ENCODE measurements at places on chromosomes 11 and 22.

DNA sequence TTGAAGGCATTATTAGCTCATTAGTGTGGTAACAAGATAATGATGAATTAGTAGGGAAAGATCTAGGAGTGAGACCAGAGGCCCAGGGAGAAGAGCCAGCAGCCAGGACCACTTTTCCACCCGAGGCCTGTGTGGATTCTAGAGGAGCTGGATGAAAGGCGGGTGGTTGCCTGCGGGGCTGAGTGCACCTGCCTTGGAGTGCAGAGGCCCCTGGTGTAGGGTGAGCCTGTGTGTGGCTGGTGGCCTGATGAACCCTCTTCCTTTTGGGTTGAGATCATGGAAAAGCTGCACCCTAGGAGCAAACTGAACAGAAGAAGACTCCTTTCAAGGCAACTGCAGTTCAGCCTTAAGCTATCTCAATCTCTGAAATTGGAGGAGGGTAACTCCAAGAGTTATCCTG, 5.9 kb upstream of the TP53AIP1 start:
- DNase-seq = peak; percentile 42

GRCh38 chr11:102521121-102521520, 9.4 kb downstream of the MMP7 start:
- DNase-seq = no peak

- peak; percentile 85 for DNase-seq
Measured at GRCh38 chr22:40922484-40923303, 28.5 kb upstream of the RBX1 start.

DNA sequence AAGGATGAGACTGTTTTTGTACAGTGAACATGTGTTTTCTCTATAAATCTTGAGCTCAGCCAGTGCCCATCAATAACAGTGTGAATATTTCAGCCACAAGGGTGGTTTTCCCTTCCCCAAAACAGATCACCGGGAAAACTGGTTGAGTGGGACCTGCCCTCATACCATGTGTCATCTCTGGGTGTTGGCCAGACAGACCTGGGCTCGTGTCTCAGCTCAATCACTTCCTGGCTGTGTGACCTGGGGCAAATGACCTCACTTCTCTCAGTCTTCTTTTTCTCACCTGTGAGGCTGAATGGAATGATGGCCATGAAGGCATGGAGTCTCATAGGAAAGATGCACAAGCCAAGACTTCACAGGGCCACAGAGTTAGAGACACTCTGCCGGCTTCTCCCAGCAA, 74.7 kb downstream of the COMMD9 start:
- no peak for DNase-seq

- DNase-seq = no peak
Measured at GRCh38 chr11:106152824-106153223, 75.4 kb downstream of the AASDHPPT start.

DNA sequence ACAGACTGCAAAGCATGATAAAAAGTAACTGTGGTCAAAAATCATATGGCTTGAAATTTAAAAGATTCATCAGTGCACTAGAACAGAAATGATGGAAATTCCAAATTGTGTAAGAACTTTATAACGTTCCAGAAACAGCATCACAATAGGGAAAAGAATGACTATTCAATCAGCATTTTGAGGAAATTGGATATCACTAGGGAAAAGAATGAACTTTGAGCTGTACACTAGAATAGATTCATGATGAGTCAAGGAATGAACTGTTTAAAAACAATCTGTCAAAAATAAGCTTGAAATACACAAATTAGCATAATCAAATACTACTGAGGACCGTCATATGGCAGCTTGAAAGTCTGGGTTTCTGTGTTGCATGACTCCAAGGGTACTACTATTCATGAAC, 20.5 kb upstream of the HEPHL1 start:
- no peak for DNase-seq

- DNase-seq = peak; percentile 58
Measured at GRCh38 chr11:36131721-36132397, 157.4 kb downstream of the COMMD9 start.

DNA sequence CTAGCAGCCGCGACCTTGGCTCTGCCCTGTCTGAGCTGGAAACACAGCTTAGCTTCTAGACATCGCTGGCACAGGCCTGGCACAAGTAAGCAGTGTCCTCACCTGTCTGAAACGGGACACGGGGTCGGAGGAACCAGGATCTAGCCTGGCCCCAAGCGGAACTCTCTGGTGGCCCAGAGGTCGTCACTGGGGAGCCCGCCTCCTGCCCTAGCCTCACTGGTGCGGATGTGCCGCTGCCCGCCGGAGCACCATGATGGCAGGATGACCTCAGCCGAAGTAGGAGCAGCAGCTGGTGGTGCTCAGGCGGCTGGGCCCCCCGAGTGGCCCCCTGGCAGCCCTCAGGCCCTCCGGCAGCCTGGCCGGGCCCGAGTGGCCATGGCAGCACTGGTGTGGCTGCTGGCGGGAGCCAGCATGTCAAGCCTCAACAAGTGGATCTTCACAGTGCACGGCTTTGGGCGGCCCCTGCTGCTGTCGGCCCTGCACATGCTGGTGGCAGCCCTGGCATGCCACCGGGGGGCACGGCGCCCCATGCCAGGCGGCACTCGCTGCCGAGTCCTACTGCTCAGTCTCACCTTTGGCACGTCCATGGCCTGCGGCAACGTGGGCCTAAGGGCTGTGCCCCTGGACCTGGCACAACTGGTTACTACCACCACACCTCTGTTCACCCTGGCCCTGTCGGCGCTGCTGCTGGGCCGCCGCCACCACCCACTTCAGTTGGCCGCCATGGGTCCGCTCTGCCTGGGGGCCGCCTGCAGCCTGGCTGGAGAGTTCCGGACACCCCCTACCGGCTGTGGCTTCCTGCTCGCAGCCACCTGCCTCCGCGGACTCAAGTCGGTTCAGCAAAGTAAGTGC, 871 bp downstream of the SLC35E4 start:
- peak; percentile 33 for DNase-seq

DNA sequence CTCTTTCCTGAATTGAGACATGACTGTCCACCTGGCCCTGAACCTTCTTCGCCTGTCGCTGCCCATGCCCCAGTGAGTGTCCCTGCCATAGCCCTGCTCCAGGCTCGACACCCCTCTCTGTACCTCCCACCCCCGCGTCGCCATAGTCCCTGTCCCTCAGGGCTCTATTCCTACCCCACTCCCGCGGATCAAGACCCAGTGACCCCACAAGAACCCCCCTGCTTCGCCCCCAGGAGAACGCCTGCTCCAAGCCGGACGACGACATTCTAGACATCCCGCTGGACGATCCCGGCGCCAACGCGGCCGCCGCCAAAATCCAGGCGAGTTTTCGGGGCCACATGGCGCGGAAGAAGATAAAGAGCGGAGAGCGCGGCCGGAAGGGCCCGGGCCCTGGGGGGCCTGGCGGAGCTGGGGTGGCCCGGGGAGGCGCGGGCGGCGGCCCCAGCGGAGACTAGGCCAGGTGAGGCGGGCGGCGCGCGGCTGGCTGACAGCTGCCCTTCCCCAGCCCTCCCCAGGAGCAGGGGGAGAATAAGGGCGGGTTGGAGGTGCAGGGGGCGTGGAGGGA, 5.6 kb downstream of the NRGN start:
- DNase-seq = no peak

GRCh38 chr11:76161261-76161961, 44.9 kb downstream of the WNT11 start:
- no peak for DNase-seq

DNA sequence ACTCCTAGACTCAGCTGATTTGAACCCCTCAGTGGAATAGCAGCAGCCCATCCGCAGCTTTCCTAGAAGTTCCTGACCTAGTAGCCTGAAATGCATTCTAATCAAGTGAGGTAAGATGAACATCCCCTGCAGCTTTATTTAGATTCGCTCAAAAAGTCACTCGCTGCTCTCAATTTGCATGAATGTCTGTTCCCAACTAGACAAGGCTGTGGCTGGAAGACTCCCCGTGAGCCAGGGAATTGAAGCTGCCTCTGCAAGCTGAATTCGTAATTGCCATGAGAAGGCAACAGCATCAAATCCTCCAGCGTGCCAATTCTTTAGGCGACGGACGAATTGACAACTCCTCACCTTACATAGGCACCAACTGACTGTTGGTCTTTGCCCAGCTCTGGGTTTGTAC, 17.1 kb upstream of the SCN3B start:
- no peak for DNase-seq

DNA sequence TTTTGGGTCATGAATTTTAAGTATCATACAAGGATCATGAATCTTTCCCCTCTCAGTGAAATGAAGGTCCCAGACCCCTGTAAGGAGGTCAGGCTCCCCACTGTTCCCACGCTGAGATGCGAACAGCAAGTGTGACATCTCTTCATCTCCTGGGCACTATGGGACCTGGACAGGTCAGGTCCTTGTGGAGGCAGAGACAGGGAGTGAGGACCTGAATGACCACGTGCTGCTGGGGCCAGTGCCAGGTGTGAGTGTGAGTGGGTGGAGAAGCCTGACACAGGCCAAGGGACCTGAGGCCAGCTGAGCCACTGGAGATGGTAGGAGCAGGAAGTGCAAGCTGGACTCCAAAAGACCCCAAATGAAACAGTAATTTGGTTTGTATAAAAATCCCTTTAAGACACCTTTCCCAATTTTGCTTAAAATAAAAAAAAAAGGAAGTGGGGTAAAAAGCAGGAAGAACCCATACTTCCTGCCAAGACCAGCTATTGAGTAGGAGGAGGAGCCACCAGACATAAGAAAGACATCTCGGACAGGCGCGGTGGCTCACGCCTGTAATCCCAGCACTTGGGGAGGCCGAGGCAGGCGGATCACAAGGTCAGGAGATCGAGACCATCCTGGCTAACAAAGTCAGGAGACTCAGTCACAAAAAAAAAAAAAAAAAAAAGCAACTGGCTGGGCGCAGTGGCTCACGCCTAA, 35.4 kb upstream of the SERPIND1 start:
- DNase-seq = peak; percentile 75

DNA sequence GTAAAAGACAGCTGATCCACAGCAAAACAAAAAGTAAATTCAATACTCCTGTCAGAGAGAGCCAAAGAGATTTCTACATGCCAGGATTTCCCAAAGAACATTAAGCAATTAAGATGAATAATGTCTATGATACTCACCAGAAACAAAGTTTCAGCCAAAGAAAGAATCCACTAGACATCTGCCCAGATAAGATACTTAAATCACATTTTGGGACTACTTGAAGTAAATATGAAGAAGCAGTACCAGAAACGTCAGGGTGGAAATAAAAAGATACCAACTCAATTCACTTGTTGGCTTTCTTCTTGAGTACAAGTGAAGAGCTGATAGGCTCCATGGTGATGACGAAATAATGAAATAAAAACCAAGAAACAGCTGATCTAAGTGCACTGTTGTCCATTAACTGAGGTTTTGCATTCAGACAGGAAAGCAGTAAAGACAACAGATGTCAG, 31.6 kb upstream of the ARHGAP32 start:
- DNase-seq = no peak

DNA sequence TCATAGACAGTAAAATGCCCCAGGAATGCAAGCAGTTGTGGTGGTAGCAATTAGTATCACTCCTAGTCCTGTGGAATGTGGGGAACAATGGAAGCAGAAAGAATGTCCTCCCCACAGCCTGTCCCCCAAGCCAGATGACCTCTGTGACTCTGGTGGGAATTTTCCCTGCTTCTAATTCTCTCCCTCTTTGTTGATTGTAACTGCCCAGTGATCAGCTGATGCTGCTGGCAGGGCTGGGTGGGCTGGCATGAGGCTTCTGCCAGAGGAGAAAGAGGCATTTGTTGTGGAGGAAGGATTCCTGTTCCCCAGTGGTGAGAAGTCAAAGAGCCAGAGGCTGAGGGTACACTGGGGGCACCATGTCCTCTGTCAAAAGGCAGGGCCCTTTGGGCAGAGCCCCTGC, 116.7 kb upstream of the NCAM1 start:
- no peak for DNase-seq

GRCh38 chr11:70463478-70464255, 65.3 kb downstream of the CTTN start:
- no peak for DNase-seq

- DNase-seq = no peak
Measured at GRCh38 chr11:10387206-10388083, 67.6 kb upstream of the AMPD3 start.

GRCh38 chr11:35390737-35391682, 28.3 kb downstream of the SLC1A2 start:
- DNase-seq = peak; percentile 62

GRCh38 chr11:44243086-44243485, 66.9 kb downstream of the ALX4 start:
- no peak for DNase-seq

- no peak for DNase-seq
Measured at GRCh38 chr11:40289370-40289769, 1170.1 kb downstream of the LRRC4C start.

DNA sequence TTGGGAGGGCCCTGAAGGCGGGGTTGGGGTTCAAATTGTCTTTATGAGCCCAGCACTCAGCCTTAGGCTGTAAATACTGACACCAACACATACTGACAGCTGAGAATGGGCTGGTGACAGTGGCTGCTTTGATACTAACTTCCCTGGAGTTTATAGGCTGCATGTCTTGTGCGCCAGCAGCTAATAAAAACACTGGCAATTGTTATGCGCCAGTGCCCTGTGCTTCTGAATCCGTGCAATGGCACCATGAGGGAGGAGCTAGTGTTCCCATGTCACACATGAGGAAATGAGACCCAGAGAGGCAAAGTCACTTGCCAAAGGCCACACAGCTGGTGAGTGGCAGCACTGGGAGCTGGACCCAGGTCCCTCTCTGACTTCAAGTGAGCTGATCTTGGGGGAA, 23.8 kb downstream of the SHISAL1 start:
- DNase-seq = no peak

DNA sequence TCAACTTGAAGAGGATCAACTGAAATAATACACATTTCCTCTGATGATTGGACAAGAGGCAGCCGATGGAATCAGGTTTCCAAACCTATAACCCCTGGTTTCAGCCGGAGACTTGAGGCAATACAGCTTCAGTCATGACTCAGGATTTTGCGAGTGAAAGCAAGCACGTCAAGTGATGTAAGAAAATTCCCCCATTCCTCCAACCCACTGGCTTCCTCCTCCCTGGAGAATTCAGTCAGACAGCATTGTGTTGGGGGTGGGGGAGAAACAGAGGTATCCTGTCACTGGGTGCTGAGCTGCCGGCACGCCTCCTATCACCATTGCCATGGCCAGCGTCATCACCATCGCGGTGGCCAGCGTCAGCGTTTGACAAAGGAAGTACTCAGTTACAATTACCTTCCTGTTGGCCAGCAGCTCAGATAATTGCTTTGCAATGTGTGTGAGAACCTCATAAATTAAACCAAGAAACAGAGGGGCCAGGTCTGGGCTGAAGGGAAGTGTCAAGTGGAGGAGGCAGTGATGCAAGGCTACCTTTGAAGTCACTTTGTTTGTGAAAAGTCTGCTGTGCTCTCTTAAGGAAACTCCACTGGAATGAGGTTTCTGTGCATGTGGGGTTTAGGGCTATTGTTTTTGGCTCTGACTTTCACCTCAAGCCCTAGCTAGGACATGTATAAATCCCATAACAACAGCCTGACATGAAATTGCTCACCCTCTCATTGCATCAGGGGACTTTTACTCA, 50.2 kb downstream of the LIF start:
- DNase-seq = peak; percentile 94

DNA sequence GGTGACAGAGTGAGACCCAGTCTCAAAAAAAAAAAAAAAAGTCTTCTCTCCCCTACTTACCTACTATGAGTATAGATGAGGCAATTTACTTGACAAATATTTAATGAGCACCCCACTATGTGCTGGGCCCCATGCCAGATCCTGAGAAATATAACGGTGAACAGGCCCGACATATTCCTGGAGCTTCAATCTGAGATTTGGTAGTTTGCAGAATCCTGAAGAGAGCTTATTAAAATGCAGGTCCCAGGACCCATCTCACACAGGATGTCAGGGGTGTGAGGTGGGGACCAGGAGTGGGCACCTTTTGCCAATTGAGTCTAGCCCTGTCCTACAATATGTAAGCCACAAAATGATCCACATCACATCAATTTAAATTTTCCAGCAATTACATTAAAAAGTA, 44.0 kb downstream of the KCNJ4 start:
- DNase-seq = no peak
